Fibroblast of skin of abdomen (primary cell): ENCODE measurements at places on chromosomes 5 and 9.

DNA sequence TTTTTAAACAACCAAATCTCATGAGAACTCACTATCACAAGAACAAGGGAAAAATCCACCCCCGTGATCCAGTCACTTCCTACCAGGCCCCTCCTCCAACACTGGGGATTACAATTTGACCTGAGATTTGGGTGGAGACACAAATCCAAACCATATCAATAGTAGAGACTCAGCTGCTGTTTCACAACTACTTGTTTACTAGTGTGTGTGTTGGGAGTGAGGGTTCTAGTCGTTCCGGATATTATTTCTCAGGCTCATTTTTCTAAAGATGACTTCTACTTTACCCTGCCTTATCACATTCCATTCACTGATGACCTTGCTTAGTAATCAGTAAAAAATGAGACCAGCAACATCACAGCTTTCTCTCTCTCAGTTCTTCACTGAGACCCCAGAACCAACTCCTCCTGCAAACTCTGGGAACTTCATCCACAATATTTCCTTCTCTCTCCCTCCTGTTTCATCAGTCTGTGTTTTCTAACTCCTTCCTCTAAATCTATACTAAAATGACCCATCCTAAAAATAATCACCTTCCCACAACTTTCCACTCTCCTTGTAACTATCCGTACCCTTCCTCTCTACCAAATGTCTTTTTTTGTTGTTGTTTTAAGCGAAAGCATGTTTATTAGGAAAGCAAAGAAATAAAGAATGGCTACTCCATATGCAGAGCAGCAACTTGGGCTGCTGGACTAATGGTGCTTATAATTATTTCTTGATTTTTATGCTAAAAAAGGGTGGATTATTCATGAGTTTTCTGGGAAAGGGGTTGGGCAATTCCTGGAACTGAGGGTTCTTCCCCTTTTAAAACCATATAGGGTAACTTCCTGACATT is 121.5 kb upstream of the SPRY4 start:
- peak; percentile 73 for DNase-seq

DNA sequence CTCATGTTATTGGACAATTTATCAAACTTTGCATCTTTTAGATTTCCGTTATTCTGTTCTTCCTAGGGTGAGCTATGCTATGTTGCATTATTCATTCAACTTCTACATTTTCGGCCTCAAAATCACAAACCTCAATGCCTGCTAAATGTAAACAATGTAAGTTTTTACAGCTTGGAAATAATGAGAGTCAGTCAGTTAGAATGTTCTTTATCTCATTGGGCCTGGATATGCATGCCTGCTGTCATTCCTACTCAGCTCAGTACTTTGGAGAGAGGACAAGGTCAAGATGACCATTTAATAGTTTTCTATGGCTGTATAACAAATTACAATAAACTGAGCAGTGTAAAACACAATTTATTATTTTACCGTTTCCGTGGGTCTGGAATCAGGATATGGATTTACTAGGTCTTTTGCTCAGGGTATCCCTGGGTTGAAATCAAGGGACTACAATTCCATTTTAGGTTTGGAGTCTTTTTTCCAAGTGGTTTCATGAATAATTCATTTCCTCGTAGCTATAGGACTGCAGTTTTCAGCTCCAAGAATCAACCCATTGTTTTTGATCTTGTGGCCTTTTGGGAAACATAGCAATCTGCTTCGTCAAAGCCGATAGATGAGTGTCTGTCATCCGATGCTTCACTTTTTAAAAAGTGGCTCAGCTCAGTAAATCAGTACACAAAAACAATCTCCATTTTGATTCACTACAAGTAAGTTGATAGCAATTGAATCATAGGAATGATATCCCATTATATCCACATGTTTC is 1143.2 kb upstream of the CDH6 start:
- no peak for DNase-seq

DNA sequence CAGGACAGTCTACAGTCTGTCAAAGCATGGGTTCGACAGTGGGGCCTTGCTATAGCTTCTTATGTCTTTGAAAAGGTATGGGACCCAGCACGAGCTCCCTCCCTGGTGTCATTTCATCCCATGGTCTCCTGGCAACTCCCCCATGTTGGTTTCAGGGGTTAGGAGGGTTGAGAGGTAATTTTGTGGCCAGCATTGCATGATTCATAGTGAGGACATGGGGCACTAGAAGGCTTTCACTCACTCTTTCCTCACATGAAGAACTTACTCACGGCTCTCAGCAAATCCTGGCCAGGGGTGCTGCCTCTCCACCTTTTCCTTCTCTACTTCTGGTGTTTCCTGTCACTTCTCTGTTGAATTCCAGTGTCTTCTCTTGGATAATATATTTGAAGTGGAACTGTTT is 134.7 kb upstream of the TNPO1 start:
- DNase-seq, result no peak

GRCh38 chr9:131578731-131579504 is 33.6 kb downstream of the PRRT1B start:
- DNase-seq, result no peak
